SW480 (cell line): ENCODE measurements at places on chromosomes 5 and 9.
A peak's percentile ranks its signal among the peaks of the same experiment; 100 is the strongest.

GRCh38 chr5:160011471-160011870, 2.5 kb downstream of the TTC1 start:
- no peak for DNase-seq

DNA sequence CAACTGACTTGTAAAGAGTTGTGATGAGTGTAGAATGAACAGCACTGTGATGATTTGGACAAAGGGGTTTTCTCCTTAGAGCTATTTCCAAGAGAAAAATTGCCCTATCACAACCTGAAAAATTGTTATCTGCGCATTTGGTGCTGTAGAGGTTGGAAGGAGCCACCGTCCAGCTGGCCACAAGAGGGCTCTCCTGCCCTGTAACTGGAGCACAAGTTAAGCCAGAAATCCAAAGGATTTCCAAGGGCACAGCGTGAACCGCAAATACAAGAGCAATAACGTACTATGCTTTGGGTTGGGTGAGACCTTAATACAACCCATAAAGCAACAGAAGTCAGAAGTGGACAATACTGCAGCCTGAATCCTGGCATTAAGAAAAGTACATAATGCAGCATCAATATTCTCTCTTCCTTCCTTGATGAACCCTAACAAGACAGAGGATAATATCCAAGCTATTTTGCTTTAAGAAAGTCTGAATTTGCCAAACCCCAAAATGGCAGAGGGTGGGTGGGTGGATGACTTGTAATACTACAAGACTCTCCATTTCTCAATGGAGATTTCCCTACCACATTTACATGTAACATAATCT, 56.8 kb upstream of the SMIM32 start:
- peak; percentile 83 for DNase-seq

DNA sequence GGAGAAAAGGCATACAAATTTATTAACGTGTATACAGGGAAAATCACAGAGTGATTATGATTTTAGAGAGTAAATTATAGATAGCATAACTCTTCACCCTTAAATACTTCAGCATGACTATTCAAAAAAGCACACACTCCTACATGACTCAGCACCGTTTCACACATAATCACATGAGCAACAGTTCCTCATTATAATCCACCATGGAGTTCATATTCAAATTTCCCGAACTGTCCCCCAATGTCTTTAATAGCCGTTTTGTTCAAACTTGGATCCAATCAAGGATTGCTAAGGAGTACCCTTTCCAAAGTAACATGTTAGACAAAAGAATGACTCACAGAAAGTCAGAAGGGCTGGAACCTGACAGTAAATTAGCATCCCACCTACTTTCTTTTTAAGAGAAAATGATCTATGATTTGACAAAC, 32.1 kb downstream of the RAPGEF1 start:
- DNase-seq = no peak

DNA sequence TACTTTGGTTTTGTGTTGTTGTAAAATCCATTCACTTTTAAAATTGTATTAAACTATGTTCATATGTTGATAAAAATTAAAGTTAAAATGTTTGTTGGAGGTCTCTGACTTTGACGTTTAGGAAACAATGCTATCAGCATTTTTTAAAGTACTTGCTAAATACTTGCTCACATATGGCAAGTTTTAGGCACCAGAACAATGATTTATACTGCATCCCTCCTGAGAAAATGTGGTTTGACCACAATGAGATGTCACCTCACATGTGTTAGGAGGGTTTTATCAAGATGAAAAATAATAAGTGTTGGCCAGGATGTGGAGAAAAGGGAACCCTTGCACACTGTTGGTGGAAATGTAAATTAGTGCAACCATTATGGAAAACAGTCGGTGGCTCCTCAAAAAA, 180.8 kb downstream of the HSD17B3 start:
- DNase-seq = no peak

- DNase-seq = no peak
Observed at GRCh38 chr9:624935-625500, 216.5 kb upstream of the DMRT1 start.

GRCh38 chr9:101437806-101438232, 2.2 kb upstream of the ALDOB start:
- no peak for DNase-seq

DNA sequence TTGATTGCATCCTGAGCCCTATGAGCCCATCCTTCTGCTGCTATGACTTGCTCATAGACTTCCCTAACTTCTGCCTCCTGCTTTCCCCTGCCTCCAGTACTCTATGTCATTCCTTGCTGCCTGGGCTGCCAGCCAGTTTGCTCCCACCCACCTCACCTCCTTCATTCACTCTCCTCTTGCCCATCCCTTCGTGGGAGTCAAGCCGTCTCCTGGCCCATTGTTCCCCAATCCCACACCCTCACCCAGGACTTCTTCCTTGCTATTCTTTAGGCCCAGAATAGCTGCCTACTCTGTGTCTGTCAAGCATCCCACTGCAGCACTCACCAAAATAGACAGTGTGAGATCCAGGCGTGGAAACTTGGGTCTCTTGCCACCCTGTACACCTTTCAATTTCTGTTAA, 131.0 kb downstream of the RASGRF2 start:
- no peak for DNase-seq

DNA sequence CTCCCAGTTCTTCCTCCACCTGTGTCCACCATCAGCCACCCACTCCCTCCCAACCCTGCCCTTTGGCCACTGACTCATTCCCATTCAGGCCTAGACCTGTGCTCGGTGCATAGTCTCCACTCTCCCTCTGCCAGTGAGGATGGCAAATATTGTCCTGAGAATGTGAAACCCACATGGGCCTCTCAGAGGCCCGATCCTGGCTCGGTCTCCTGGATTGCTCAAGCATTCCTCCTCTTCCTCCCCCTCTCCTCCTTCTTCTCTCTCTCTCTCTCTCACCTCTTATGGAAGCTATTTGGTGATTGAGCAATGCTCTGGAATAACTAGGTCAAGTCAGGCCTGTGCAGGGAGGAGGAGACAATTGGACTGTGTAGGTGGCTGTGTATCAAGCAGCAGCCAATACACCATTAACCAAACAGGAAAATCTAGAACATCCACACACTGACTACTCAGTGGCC, 99.9 kb downstream of the KLF4 start:
- DNase-seq = peak; percentile 34

GRCh38 chr9:77375956-77376532, 198.7 kb downstream of the VPS13A start:
- no peak for DNase-seq
